ENCODE measurements at places on chromosomes 13 and 19.

GRCh38 chr13:113032291-113032690, 63.3 kb downstream of the MCF2L start:
- no peak for DNase-seq

- no peak for DNase-seq
Observed at GRCh38 chr19:48554385-48555091, 2.6 kb downstream of the SULT2B1 start.

DNA sequence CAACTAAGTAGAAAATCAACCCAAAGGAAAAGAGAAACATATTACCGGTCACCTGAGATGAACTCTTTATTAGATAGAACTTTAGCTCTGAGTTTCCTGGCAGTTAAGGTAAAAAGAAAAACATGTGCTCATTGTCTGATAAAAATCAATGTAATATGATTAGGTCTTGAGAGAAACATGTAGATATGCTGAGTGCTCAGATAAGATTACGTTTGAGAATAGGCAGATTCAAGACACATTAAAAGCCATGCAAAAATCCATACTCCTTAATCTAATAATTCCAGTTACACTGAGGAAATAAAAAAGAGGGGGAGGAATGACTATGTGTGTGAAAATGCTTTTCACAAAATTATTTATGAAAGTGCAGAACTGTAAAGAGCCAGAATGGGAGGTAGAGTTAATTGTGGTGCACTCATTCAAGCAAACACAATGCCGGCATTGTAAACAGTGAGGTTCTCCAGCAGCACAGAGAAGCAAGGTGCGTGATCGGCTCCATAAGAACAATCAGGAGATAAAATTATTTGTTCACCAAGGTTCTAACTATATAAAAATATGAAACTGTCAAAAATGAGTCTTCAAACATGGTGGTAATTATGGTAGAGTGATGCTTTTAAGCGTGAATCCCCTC, 88.8 kb downstream of the MBNL2 start:
- peak; percentile 91 for DNase-seq

- DNase-seq, result peak; percentile 45
Observed at GRCh38 chr19:14048443-14049153, 13.3 kb downstream of the PALM3 start.

GRCh38 chr13:52361225-52361624, 44.7 kb downstream of the THSD1 start:
- DNase-seq, result no peak

- no peak for DNase-seq
Observed at GRCh38 chr19:55689411-55690108, 14.5 kb downstream of the EPN1 start.

DNA sequence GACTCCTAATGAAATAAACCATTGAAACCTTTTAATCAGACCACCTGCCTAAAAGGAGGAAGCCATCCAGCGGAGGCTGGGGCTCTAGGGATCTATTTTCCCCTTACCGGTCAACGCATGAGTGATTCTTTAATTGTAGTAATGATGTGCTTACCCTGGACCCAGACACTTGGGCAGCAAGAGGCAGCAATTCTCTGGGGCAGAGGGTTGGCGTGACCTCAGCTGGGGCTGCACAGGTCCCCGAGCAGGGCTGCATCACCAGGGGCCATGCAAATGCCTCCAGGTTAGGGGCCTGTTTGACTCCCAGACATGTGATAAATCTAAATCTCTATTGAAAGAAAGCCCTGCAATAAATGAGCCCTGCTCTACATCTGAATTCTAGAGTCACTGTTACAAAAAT, 194.2 kb upstream of the TSHZ3 start:
- no peak for DNase-seq
